ENCODE measurements at places on chromosomes 12 and 14.

DNA sequence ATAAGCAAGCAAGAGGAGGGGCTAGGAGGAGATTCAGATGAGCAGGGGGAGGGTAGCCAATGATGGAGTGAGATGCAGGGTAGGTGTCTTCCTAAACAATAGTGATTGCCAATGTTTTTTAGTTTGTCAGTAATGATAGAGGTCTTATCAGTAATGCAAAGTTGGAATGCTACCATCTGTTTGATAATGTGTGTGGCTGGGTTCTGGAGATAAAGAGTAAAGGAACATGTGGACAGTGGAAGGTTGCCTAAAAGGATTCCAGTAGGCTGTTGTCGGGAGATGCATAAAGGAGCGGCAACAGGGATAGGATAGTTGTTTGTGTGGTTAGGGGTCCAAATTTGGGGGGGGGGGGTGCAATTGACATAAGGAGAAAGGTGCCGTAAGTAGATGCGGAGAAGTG is 52.5 kb downstream of the TESPA1 start:
- no peak for DNase-seq

GRCh38 chr12:110046451-110047187 is 1.7 kb downstream of the C12orf76 start:
- DNase-seq = no peak

DNA sequence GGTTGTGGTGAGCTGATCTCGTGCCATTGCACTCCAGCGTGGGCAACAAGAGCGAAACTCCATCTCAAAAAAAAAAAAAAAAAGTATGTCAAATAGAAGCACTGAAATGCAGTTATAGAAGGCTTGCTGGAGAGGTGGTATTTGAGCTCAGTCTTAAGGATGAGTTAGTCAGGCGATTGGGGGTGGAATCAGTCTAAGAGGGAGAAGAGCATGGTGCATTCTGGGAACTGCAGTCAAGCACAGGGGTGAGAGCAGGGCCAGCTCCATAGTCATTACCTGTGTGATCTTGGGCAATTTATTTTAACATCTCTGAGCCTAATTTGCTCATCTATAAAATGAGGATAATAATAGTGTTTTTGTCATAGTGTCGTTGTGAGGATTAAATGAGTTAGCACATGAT is 5.9 kb upstream of the GNB3 start:
- no peak for DNase-seq

DNA sequence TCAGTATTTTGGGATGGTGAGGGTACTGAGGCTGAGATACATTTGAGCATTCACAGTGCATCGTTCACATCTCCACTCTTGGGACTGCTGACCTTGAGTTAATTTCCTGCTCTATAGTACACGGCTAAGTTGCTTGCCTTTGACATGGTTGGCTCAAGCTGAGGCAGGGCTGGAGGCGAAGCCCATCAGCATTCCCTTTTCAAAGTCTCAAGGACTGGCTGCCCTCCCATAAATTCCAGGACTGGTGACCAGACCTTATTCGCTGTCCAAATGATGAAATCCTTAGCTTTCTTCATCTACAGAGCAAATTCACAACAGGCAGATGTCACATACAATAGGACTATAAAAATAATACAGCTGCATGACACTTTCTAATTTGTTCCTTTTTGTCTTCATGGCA is 85.9 kb downstream of the SSPN start:
- no peak for DNase-seq

DNA sequence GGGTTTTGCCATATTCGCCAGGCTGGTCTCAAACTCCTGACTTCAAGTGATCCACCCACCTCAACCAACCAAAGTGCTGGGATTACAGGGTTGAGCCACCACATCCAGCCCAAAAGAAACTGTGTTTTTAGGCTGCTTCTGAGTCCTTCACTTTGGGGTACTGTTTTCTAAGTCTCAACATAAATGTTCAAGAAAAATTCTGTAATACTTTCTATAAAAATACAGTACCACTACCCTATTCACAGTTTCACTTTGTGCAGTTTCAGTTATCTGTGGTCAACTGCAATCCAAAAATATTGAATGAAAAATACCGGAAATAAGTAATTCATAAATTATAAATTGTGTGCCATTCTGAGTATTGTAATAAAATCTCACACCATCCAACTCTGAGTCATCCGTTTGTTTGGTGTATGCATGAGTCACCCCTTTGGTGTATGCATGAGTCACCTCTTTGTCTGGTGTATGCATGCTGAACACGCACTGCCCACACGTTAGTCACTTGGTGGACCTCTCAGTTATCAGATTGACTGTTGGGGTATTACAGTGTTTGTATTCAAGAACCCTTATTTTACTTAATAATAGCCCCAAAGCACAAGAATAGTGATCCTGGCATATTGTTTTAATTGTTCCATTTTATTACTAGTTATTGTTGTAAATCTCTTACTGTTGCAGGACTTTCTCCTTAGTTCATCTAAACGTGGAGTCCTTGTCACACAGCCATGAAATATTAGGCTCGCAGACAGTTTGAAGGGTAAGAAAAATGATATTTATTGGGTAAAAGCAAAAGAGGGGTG is 190.2 kb downstream of the FSCB start:
- DNase-seq = no peak

- no peak for DNase-seq
Measured at GRCh38 chr14:95039259-95039992, 117.9 kb downstream of the DICER1 start.

DNA sequence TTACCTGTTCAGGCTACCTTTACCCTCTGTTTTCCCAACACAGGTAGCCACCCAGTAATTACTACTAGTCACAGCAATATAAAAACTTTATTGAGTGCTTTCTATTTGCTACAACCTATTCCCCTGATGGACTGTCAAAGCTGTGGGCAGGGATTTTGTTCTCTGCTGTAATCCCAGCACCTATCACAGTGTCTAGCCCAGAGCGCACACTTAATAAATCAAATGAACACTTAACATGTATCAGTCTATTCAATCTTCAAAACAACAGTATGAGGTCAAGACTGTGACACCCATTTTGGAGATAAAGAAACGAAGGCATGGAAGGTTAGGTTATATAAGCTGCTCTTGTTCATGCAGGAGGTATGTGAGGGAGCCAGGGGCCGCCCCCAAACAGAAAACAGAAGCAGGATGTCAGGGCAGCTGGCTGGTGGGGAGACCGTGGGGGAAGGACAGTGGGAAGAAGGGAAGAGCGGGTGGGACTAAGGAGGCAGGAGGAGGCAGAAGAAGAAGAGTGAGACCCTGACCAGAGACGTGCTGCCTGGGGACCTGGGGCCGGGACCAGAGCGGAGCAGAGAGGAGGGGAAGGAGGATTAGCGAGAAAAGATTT is 1.7 kb downstream of the TNFRSF1A start:
- DNase-seq = no peak

- DNase-seq = no peak
Measured at GRCh38 chr12:97082029-97082428, 175.0 kb downstream of the NEDD1 start.

DNA sequence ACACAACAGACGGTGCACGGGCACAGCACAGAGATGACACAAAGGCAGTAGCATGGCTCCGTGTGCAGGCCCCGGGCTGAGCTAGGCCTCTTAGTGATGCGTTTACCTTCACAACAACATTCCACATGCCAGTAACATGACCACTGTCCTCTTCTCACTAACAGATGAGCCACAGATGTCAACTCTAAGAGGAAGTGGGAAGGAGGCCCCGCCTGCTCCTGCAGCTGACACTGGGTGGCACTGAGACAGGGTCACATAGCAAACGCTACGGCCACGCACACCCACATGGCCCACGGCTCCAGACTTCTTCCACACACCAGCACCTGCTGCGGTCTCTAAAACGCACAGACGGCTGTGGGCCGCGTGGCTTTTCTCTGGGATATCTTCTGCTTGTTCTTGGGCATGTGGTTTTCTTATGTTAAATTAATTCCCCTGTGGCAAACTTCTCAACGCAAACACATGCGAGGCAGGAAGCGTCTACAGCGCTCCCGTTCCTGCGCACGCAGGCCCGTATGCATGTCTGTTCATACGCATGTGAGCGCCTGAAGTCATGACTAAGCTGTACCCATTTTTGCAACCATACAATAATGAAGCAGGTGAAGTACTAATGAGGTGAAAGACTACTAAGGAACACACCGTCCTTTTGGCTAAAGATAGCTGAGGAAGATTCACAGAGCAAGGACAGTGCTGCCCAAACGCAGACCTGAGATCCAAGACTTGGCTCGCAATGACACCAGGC is 26.8 kb downstream of the AMN start:
- DNase-seq = no peak

DNA sequence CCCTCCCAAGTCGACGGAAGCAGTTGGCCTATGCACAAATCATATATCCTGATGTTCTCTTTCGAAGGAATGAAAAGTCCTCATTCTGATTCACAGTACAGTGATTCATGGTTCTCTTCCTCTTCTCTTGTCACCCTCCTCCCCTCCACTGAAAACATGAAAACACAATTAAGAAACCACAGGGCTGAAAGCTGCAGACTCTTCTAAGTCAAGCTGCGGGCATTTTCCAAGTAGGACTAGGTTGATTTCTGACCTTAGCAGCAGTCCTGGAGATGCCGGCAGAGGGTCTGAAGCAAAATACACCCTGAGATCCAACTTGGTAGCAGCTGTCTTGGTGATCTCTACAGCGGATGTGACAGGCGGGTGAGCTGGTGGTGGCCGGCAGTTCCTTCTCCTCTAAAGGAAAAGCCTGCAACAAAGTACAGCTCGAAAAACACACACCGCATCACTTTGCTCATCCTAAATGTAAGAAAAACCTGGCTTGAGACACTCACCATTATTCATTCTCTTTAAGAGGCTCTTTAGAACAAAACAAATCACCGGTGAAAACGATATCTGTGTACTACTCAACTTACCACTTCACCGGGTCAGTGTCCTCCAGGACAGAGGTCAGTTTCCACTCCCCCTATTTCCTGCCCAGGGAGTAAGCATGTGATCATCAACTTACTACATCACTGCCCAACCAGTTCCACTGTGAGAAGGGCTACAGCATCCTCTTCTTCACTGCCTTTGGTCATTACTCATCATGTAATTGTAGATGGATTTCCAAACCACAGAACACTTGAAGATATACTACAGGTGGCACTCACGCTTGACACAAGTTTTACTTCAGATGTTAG is 6.0 kb downstream of the TMCC3 start:
- DNase-seq = no peak

DNA sequence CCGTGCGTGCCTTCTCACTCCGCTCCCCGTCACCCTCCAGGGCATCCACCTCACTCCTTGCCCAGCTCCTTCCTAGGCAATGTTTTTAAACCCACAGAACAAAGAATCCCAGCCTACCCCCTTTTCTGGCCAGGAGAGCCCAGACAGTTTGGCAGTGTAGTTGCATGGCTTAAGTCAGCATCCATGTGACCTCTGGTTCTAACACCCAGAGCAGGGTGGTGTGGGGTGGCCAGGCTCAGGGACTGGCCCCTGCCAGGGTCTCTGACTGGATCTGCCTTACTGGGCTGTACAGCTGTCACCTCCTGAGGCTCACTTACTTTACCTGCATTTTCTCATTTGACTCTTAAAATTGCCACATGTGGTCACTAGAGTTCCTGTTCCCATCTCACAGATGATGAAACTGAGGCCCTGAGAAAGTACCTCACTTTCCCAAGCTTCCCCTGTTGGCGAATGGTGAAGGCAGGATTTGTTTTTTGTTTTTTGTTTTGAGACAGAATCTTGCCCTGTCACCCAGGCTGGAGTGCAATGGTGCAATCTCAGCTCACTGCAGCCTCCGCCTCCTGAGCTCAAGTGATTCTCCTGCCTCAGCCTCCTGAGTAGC is 18.3 kb downstream of the SDS start:
- DNase-seq = no peak

GRCh38 chr14:62921466-62921865 is 123.8 kb downstream of the KCNH5 start:
- DNase-seq = no peak

DNA sequence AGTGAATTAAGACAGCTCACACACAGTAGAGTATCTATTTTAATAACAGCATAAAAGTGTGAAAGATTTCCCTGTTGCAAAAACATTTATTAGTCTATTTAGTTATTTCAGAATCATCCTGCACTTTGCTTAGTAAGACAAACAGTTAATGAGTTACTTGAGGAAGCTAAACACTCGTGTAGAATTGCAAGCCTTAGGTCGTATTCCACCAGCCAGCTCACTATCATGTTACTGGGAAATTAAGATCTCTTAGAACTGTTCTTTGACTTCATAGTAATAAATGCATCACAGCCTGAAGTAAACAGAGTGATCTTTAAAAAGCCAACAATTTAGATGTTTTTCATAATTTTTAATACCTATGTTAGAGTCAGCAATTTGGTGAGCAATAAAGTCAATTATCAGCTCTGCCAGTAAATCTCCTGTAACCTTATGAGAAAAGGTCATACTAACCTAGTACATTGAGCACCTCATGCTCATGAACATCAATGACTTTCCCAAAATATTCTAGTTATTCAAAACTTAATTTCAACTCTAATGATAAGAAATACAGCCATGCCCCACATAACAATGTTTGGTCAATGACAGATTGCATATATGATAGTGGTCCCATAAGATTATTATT is 26.7 kb upstream of the ETNK1 start:
- no peak for DNase-seq

- DNase-seq = no peak
Measured at GRCh38 chr12:110012137-110012536, 12.9 kb downstream of the ANKRD13A start.

GRCh38 chr12:91355150-91356006 is 172.8 kb upstream of the DCN start:
- DNase-seq = peak; percentile 73

GRCh38 chr12:46108721-46109120 is 118.3 kb upstream of the SCAF11 start:
- no peak for DNase-seq

DNA sequence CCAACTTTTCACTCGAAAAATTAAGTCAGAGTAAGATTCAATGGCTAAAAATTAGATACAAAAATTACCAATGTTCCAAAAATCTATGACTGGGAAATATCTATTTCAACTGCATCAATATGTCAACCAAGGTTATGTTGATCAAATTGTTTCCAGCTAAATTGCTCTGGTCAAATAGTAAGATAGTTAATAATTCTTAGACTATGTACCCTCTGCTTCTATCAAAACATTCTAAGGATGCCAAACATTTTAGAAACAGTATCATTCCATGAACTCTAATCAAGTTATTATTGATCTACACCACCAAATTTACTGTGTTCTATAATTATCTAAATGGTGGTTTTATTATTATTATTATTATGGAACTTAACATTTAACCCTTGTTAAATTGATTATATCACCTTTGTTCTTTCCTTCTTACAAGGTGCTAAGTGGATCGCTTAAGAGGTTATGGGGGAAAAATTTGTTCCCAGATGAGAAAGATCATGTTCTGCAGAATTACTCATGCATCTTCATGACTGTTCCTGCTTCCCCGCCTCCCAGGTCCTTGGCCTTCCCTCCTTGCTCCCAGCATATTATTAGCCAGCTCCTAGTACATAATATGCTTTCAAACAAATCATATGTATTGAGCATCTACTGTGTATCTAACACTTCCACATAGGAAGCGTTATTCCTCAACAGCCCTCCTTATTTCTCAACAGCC is 240.5 kb upstream of the KRR1 start:
- DNase-seq = no peak

DNA sequence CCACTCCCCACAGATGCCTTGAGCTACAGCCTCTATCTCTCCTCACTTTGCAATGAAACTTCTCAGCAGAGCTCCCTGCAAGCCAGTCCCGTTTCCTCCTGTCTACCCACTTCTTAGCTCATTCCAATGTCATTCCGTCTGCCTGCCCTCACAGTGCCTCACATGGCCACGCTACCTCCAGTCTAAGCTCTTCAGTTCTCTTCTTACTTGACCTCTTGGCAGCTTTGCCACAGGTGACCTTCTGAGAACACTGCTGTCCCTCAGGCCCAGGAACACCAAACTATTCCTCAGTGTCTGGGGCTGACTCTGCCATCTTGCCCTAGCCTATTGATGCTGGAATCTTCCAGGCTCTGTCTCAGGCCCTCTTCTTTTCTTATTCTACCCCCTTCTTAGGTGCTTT is 110.1 kb downstream of the EGLN3 start:
- no peak for DNase-seq
